ENCODE measurements at places on chromosomes 6 and 20. TPM values are rescaled to one million over a fixed set of nuclear protein-coding genes. Genes with fewer than 3 reads are reported as not detected.

The EYA2 gene
- total RNA-seq = not detected

The RRAGD gene
- total RNA-seq = 16.4 TPM

DNA sequence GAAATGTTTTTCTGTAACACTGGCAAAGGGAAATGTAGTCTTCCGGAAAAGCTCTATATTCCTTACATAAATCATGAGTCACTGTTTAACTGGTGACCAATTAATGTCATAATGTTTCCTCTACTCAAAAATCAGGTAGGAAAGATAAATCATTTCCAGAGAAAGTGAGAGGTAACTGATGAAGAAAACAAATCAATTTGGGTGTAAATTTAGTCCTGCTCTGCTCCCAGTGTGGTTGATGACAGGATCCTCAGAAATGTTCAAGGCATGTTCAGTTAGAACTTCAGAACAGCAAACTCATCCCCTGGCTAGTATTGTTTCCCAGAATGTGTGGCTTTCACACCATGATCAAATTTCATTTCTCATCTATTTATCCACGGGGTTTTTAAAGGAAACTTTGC, 38.8 kb upstream of the SPACA1 start:
- no peak overlapping the region for H3K27ac ChIP-seq
- H3K36me3 ChIP-seq = no peaks in the 10 kb centered on the region
- H3K4me3 ChIP-seq = no peak overlapping the region
- H3K27me3 ChIP-seq = no peaks in the 10 kb centered on the region
- DNase-seq = no peak

DNA sequence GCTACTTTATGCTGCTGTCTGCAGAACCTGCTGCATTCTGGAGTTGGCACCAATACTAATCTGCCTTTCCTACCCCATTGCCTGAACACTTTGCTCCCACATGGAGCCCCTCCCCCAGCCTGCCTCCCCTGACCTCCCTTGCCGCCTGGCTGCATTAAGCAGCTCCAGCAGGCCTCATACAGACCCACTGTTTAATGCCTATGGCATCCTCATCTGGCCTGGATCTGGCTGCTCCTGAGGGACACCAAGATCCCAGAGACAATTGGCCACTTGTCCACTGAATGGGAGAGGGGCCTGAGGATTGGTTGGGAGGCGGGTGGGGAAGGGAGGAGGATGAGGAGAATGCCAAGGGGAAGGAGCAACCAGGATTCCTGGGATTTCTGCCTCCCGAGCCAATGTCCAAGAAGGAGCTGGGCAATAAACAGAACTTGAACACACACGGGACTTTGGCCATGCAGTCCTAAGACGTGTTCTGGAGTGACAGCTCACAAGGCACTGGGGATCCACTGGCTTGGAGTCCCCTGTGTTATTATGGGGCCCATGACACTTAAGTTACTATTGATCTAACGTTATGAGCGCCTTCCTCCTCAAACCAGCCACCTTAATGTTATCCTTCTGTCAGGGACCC, 10.4 kb upstream of the KCNK5 start:
- DNase-seq = no peak
- H3K27me3 ChIP-seq = peaks cover 1% of the 10 kb centered on the region
- no peaks in the 10 kb centered on the region for H3K4me1 ChIP-seq
- no peak overlapping the region for H3K4me3 ChIP-seq
- H3K36me3 ChIP-seq = no peaks in the 10 kb centered on the region

All from activated CD4-positive, alpha-beta memory T cell treated with anti-CD3 and anti-CD28 coated beads for 36 hours (primary cell).